Nephron progenitor cell (in vitro differentiated cells): ENCODE measurements at places on chromosomes 2 and 18.

- no peak for DNase-seq
These were observed 46.0 kb downstream of the CCDC195 start for GRCh38 chr2:224670203-224670602.

DNA sequence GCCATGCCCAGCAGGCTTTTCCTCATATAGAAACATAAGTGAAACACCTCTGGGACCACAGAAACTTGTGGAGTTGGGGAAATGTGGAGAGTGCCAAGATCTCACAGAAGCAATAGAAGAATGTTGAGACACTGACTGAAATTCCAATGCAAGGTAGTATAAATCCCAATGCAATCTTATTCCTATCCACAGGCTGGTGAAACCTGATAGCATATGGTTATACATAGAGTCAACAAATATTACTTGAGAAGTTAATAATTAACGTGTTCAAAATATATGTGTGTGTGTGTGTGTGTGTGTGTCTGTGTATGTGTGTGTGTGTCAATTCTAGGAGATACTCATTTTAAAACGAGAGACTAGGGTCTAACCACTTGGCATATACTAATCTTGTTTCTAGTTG lies 776.8 kb upstream of the ACVR2A start:
- DNase-seq = no peak

GRCh38 chr18:46414863-46415262 lies 242.2 kb downstream of the LOXHD1 start:
- no peak for DNase-seq

DNA sequence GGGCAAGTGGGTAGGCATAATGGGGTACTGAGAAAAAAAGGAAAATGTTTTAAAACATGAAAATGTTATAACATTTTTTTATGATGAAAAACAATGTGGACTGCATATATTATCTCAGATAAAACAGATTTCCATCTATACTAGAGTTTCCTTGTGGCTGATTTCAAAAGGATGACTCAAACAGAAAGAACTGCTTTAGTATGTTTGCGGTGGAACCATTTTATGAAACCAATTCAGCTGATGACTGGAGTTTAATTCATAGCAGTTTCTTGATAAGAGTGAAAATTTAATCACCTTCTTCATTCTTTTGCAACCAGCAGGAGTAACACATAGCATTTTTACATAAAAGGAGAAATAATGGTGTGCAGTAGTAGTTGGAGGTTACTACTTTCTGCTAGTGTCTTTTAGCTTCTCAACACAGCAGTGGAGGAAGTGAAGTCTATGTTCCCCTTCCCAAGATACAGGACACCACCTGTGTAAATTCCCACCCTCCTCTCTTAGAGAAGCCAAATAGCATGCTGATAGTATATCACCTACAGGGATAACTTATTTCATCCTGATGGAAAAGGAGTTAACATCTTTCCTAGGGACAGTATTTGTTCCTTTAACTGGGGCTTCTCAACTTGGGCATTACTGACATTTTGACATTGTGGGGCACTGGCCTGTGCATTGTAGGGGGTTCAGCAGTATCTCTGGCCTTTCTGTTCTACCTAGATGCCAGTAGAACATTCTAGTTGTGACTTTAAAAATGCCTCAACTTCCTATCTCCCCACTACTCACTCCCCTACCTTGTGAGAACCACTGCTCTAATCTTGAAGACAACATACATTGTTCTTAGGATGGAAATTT lies 29.9 kb downstream of the PELI1 start:
- DNase-seq = no peak

DNA sequence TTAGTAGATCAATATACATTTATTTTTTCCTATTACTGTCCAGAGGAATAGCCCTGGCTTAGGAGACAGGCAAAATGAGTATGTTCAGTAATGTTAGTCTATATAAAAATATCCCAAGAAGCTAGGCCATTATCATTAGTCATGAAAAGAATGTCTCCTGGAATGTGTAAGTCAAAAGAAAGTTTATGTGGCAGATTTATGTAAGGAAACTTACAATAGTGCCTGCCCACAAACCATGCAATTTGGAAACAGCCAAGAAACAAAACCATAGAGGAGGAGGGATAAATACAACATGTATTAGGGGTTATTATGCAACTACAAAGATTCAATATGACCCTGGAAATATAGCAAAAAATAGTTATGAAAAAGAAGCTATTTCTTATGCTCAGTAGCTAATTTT lies 96.3 kb downstream of the NOL4 start:
- DNase-seq = no peak
